Hippocampal formation (tissue), 2 donors: ENCODE measurements at places on chromosomes 12 and 14.

GRCh38 chr12:31008241-31008761 is 65.4 kb upstream of the DDX11 start:
- no peak for DNase-seq

GRCh38 chr12:67772267-67773169 is 124.0 kb downstream of the DYRK2 start:
- no peak for DNase-seq

GRCh38 chr12:103928682-103929045 is 1.5 kb upstream of the HSP90B1 start:
- DNase-seq, result no peak

- DNase-seq, result no peak
These were observed 17.6 kb upstream of the PEX5 start for GRCh38 chr12:7171854-7172253.

GRCh38 chr14:99944241-99944651 is 121.0 kb upstream of the EVL start:
- no peak for DNase-seq

DNA sequence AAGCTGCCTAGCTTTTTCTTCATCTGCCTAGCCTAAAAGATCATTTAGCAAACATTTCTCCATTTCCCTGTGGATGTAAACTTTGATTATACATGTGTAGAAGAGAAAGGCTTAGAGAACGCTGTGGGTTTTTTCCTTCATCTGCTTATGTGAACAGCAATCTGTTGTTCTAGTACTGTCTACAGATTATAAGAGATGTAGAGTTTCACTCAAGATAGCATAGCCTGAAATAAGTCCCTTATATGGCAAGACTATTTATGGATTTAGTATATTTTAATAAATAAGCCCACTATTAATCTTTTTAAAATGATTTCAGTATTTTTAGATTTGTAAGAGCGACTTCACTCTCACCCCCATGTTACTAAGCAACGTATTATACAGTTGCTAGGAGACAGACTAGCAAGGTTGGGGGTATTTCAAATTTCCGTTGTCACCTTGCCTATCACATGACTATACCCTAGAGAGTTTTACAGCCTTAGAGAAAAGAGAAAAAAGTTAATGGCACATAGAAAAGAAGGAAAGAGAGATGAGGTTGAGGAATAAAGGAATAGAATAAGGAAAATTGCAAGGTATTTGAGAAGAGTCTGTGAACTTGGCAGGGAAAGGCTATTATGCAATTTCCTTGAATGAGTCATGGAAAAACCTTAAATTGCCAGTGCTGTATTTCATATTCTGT is 12.2 kb upstream of the TUBA1A start:
- peak; percentile 78 for DNase-seq

GRCh38 chr12:130043685-130044406 is 118.4 kb upstream of the FZD10 start:
- DNase-seq, result no peak

- DNase-seq, result no peak
These were observed 396.0 kb upstream of the MIS18BP1 start for GRCh38 chr14:45649051-45649450.

DNA sequence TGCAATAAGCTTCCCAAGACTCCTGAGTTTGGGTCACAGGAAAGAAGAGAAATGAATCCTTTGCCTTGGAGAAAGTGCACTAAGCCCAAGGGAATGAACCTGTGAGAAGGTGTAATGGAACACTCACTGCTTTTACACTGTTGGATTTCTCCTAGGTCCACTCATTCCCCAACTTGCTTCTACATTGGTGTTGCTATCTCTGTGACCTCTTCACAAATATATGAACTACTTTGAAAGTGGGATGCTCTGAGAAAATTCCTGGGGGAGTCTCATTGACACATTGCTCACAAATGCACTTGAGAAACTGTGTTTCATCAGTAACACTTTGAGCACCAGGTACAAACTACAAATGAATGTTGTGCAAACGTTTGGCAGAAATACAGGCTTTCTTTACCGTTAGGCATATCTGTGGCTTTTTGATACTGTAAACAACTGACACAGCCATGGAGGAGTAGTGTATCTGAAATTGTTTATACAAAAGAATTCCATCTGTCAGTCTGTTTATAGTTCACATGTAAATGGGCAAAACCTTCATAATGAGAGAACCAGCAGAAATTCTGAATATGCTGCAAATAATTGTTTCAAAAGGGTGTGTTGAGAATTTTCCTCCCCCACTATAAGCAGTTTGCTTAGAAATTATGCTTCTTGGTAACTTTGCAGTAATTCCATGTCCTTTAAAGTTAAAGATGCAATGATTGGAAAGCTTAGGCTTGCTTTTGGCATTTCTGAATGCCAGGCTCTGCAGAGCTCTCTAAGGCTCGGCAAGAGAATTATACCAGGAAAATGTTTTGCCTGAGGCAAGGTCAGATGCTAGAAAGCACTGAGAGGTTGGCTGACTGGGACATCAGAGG is 348.5 kb upstream of the DDHD1 start:
- no peak for DNase-seq

GRCh38 chr12:1857086-1857485 is 36.7 kb downstream of the LRTM2 start:
- no peak for DNase-seq

- DNase-seq, result no peak
These were observed 41.3 kb downstream of the RAB3IP start for GRCh38 chr12:69779928-69780327.

GRCh38 chr12:77324763-77325468 is 259.5 kb upstream of the E2F7 start:
- peak; percentile 54 for DNase-seq

GRCh38 chr12:94263011-94263811 is 114.8 kb downstream of the PLXNC1 start:
- DNase-seq, result no peak

GRCh38 chr12:122870163-122870842 is 25.6 kb downstream of the VPS37B start:
- DNase-seq, result no peak

DNA sequence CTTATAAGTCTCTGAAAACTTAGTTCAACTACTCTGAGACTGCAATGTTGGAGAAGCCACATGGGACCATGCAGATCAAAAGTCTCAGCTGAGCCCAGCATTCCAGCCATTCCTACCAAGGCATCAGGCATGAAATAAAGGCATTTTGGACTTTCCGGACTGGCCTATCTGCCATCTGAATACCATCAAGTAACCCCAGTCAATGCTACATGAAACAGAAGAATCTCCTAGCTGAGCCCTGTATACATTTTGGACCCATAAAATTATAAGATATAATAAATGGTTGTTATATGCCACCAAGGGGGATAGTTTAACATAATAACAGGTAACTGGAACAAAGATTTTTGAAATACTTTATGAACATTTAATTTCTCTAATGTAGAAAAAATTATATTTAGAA is 9.3 kb upstream of the TMEM260 start:
- DNase-seq, result no peak

DNA sequence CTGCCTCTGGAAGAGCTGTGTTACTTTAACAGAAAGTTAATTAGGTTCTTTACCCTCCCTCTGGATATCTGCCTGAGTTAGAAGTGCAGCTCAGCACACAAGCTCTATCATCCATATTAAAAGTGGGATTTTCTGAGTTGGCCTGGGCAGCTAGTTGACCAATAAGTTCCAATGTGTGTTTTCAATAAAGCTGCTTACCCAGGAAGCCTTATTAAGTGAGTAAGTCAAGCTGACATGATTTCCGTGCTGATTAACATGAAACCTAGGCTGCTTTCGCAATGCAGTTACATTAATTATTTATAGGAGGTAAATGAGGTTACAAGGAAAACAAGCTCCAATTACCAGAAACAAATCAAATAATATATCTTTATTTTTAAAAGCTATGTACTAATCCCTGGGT is 4.8 kb downstream of the NEUROD4 start:
- DNase-seq, result no peak

- no peak for DNase-seq
These were observed 44.6 kb upstream of the FAR2 start for GRCh38 chr12:29104516-29104915.

DNA sequence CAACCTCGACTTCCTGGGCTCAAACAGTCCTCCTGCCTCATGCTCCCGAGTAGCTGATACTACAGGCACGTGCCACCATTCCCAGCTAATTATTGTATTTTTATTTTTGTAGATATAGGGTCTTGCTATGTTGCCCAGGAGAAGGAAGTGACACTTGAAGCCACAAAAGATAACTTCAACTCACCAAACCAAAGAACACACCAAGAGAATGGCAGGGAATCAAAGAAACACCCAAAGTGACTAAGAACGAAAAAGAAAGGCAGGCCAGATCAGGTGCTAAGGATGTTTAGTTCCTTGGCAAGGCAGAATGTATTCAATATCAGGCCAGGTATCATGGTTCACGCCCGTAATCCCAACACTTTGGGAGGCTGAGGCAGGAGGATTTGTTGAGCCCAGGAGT is 10.1 kb upstream of the TPCN1 start:
- no peak for DNase-seq

- no peak for DNase-seq
These were observed 5.6 kb downstream of the NFYB start for GRCh38 chr12:104132351-104132956.

DNA sequence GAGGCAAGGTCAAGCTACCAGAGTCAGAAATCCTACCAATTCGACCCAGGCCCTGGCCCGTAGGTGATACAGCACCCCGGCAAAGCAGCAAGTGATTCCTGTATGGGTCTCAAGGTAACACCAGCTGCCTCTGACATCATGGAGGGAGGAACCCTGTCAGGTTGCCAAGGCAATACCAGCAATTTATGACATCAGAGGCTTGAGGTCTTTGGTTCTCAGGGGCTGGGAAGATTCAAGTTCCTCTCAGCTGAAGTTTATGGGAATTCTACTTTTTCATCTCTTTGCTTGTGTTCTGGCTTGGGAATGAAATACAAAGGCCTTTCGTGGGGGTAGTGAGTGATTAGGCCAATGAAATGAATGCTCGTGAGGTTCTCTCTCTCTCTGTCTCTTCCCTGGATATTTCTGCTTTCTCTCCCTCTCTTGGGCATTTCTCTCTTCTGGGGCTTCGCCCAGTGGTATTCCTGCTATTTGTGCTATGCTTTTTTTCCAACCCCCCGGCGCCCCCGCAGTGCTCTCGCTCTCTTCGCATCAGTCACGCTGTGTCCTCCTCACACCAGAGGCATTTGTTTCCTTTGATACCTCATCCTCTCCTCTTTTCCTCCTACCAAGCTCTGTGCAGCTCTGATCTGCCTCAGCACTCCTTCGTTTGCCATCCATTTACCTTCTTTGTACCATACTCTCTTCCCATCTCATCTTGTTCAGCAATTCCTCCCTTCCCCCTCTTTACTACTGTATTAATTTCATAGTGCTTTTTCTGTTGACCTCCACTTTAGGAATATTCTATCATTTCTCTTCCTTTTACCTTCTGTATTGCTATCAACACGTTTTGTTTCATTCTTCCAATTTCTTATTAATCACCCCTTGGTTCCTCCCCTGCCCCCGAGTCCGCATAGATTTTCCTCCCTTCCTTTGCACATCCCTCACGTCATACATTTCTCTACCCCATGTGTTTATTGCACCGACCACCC is 2.9 kb downstream of the ZFHX2 start:
- DNase-seq, result no peak

GRCh38 chr14:57609192-57610075 is 115.8 kb upstream of the CCDC198 start:
- no peak for DNase-seq

GRCh38 chr14:93788543-93789227 is 400 bp upstream of the PRIMA1 start:
- DNase-seq, result peak; percentile 66

- DNase-seq, result no peak
These were observed 31.6 kb upstream of the NUDT14 start for GRCh38 chr14:105212541-105213300.

- no peak for DNase-seq
These were observed 14.4 kb downstream of the ASCL4 start for GRCh38 chr12:107788690-107789458.

GRCh38 chr14:50311337-50311971 is 575 bp downstream of the L2HGDH start:
- no peak for DNase-seq

DNA sequence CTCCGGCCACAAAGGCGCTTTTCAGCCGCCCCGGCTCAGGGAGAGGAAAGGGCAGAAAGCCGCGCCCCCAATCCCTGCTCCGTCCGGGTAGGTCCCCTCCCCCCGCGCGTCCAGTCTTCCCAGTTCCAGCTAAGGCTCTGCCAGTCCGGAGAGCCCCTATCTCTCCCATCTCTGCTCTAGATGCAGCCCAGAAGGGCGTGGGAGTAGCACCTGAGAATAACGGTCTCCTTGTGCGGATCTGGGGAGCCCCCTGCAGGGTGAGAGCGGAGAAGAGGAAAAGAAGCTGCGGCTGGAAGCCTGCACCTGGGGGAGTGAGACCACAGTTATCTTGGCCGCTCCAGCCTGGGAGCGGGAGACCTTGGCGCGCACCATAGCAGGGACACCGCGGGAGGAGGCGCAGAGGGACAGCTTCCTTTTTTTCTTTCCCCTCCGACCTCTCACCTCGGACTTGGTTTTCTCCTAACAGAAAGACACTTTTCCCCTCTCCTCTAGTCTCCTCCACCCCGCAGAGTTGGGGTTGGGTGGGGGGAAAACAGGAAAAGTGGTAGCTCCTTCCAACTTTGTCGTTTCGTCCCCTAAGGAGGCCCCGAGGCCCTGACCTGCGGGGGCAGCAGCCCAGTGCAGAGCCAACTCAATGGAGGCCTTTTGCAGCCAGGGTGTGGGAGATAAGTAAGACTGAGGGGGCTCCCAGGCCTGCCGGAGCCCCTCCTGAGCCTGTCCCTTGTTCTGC is 2.4 kb downstream of the DHH start:
- no peak for DNase-seq

- no peak for DNase-seq
These were observed 269.2 kb downstream of the CCDC91 start for GRCh38 chr12:28459481-28459880.

DNA sequence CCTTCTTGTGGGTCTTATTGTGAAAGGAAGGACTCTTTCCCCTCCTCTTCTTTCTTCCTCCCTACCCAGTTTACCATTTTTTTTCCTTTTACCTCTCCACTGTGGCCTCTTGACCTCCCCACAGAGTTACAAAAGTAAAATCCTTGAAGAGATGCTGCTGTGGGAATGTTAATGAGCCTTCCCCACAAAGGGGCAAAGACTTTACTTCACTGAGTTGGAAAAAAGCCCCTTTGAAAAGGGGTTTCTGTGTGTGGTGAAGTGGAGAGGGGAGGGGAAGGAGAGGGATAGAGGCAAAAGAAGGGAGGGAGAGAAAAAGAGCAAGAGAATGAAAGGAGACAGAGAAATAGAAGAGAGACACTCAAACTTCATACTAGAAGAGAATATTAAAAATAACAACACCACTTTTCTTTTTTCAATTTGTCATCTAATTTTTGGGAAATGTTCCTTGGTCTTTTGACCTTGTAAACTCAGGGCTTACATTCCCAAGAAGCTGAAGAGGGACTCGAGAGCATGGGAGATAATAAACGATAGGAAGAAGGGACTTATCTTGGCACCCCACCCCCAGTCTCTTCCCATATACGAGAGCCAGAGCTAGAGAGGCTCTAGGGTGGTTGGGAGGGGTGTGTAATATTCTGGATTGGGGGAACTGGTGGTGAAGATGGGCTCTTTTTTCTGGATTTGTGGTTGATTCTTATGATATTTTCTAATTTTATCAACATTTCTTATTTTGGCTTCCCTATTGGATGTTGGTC is 13.2 kb upstream of the SALL2 start:
- no peak for DNase-seq
